ENCODE measurements at places on chromosomes 1 and 21.

GRCh38 chr1:56509713-56510641, 69.4 kb downstream of the PLPP3 start:
- DNase-seq, result no peak

DNA sequence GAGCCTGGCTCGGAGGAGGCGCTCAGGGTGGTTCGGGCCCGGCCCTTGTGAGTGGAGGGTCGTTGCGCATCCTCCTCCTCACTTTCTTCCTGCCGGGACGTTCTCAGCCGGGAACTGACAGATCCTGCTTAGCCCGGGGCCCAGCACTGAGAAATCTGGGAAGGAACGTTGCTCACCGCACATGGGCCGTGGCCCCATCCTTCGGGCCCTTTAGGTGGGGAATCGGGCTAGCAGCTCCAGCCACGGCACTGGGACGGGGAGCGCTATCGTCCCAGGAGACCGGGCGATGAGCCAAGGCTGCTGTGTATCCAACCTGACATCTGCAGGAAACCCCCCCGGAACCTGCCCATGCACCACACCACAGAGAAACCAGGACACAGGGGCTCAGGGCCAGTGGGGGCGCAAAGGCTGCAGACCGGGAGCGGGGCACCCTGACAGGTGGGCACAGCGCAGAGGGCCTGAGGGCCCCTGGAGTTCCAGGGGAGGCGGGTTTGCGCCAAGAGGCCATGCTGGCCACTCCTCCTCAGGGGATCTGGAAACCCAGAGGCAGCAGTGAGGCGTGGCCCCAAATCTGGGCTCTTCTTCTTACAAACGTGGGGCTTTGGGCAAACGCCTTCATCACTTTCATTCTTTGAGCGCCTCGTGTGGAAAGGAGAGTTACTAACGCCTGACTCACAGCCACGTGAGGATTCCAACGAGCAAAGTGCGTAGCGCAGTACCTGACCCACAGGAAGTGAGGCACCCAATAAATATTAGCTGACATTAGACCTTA, at the start of gene SH2D5:
Gene SH2D5, minus strand, starts transcription at position 116 of the 772 bp plus-strand sequence. CDS start 4,659 bp downstream, outside the sequence.
- peak; percentile 58 for DNase-seq

- no peak for DNase-seq
These were observed 674 bp upstream of the HES5 start for GRCh38 chr1:2530513-2531361.

DNA sequence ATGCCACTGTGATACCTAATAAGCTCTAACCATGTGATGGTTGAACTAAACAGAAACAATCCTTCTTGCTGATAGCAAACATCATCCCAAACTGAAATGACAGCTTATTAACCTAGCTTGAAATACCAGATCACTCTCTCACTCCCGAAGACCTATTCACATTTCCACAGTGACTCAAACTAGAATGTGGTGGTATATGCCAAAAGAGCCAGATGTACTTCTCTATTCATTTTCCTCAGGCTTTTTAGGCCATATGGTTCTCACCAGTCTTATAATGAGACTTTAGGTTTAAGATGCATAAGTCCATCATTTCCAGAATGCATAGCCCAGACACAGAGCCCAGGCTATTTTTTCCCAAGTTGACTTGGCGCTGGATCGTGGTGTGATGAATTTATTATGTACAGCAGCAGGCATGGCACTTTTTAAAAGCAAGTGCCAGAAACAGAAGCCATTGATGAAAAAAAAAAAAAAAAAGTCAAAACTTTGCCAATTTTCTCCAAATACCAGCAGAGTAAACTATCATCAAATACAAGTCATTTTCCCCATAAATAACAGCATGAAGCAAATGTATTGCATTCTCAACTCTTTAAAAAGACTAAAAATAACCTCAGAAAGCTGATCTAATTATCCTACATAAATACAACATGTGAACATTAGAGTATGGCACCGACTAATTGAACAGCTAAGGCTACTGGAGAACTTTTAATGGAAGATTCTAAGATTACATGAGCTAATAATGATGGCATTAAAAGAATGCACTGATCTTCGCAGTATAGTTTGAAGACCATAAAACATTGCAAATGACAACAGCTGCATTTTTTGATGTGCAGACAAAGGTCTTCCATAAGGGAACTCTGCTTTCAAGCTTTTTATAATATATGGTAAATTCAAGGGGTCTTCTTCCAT, 365.4 kb downstream of the LRRIQ3 start:
- no peak for DNase-seq

DNA sequence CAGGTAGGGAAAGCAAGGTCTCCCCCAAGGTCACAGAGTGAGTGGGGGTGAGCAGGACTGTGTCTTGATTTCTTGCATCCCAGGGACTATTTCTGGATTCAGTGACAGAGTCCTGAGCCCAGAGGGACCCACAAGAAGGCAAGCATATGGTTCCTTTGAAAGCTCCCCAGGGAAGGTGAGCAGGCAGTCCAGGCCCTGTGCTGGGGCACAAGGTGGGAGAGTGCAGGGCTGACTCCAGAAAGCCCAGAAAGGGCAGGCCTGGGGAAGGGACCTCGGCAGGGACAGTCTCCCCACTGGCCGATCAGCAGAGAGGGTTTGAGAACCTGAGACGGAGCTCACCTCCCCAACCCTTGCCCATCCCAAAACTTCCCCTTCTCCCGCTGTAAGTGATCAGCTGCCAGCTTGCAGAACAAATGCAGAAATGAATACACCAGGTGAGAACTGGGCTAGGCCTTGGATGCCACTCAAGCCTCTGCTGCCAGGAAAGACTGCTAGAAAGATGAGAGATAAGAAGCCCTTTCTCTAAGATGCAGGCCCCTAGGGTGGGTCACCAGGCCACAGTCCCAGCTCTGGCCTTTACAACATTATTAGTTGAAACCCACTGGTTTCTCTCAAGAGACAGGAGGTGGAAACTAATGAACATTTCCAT, 121.0 kb downstream of the GLIS1 start:
- no peak for DNase-seq

DNA sequence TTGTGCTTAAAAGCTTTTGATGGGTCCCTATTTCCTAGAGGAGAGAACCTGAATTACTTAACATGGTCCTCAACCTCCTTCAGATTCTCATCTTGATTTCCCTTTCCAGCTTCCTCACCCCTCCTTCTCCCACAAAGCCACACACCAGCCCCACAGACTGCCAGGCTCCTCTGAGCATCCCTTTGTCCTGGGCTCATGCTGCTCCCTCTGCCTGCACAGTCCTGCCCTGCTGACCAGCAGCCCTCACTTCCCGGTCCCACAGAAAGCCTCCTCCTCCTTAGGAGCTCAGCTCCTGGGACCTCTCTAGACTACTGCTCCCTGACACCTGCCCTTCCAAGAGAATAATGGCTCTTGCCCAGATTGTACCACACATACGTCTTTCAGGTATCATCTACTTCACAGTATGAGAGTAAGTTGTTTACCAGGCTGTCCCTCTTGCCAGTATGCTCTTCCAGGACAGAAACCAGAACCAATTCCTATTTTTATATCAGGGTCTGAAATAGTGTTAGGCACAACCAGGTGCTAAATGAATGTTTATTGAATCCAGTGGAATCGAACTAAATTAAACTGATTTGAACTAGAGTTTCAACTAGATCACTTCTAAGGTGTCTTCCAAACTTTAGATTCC, 373.4 kb downstream of the LMX1A start:
- DNase-seq, result no peak

DNA sequence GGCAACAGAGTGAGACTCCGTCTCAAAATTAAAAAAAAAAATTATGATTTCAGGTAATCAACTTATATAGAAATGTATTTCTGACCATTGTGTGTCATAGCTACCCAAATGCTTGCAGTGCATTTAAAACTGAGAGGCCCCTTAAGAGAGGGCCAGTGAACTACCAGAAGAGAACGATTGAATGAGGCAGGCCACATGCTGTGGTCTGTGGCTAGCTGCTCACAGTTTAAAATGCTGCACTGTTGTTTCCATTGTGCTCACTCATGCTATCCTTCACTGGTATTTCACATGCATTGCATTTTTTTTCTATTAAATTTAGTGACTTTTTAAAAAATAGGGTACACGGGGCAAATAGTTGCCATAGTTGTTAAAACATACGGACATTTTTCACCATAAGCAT, 26.0 kb downstream of the CHML start:
- DNase-seq, result no peak

- no peak for DNase-seq
These were observed 895 bp upstream of the UBR4 start for GRCh38 chr1:19210772-19211549.

DNA sequence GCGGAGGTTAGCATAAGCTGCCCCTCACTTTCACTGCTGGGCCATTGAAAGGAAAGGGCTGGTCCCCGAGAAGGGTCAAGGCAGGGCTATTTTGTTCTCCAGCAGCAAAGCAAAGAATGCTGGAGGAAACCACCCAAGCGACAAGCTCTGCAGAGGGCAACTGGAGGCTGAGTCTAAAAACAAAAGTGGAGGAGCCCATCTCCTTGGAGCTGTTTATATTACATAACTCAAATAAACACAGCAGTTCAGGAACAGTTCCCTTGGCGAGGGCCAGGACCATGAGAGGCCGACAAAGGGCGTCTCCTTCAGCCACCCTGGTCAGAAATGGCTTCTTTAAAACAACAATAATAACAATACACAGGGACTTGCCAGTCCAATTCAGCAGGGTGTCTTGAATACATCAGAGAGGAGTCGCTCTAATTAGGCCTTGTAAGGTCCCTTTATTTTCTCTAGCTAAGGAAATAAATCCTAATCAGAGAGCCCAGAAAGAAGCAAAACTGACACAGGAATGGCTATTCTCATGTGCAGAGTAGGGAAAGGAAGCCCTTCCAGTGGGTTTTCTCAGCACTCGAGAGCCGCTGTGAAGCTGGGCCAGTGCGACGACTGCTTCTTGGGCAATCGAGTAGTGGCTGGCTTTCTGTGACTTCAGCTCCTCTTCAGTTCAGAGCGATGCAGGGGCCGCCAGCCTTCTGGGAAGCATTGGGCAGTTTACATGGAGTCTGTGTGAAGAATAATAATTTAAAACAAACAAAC, 57.0 kb upstream of the TARBP1 start:
- DNase-seq, result no peak

GRCh38 chr1:51760872-51761271, 117.7 kb downstream of the NRDC start:
- DNase-seq, result no peak

DNA sequence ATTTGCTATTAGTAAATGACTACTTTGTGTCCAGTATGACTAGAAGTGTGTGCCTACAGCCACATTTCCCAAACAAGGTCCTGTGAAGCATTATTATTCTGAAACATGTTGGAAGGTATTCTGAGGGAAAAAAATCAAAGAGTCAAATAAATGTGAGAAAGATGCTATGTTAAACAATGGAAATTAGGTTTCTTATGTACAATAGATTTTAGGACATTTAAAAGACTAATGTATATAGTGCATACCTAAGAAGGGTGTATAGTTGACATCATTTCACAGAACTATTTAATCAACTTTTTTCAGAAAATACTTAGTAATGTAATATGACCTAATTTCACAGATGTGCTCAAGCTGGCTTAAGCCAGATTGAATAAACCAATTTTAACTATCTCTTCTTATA, 582.5 kb downstream of the USP25 start:
- DNase-seq, result no peak

GRCh38 chr1:30109853-30110252, 613.5 kb downstream of the MATN1 start:
- no peak for DNase-seq

GRCh38 chr1:93078203-93078602, 880 bp upstream of the MTF2 start:
- no peak for DNase-seq

- no peak for DNase-seq
These were observed 100.9 kb downstream of the XCL2 start for GRCh38 chr1:168442931-168443330.

DNA sequence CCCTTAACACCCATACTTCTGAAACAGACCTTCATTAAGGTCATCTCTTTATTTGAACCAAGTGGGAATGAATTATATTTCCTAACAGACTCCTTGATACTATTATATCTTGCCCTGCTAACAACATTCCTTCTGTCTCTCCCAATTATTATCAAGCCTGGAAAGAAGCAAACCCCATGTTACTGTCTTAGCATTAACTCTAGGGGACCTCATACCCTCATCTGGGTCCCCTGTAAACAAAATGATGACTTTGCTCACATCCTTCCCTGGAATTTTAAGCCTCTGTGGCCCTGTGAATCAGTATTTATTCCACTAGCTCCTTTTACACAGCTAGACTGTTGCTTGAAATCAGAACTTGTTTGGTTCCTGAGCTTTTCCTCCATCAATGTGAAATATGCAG, 38.3 kb upstream of the BCL10 start:
- DNase-seq, result no peak

DNA sequence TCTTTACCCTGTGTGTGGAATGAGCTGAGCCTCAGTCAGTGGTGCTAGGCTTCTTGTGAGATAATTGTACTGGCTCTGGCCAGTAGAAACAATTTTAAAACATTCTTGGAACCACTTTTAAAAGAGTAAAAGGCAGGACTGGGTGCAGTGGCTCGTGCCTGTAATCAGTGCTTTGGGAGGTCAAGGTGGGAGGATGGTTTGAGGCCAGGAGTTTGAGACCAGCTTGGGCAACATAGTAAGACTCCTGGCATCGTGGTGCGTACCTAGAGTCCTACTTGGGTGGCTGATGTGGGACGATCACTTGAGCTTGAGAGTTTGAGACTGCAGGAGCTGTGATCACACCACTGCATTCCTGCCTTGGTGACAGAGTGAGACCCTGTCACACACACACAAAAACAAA, 89.8 kb downstream of the UCK2 start:
- no peak for DNase-seq

DNA sequence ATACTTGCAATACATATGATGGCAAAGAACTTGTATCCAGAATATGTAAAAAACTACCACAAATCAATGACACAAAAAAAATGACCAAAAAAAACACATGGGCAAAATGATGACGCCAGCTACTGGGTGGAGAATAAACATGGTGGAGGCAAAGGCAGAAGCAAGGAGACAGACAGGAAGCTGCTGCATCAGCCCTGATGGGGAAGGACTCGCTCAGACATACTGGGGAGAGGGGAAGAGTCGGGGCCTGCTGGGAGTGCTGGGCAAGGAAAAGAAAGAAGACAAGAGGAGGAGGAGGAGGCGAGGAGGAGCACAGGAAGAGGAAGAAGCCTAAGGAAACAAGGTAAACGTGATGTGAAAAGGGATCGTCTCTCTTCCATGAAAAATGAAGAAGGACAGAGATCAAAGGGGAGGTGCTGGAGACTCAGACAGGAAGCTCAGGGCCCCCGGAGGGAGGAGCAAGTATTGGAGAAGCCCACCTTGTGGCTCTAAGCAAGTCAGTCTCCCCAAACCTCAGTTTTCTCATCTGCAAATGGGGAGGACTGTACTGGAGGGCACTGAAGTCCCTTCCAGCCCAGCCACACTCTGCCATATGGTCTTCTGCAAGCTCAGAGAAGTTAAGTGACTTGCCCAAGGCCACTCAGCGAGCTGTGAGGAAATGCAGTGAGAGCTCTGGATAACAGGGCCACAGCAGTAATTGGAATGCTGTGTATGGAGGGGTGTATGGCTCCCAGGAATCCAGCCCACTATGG, 24.2 kb downstream of the OLFML2B start:
- DNase-seq, result no peak
